ENCODE measurements at places on chromosomes 7 and 10.
A peak's percentile ranks its signal among the peaks of the same experiment; 100 is the strongest.

GRCh38 chr7:158957921-158958491, 101.6 kb downstream of the DYNC2I1 start:
- DNase-seq = peak; percentile 50

DNA sequence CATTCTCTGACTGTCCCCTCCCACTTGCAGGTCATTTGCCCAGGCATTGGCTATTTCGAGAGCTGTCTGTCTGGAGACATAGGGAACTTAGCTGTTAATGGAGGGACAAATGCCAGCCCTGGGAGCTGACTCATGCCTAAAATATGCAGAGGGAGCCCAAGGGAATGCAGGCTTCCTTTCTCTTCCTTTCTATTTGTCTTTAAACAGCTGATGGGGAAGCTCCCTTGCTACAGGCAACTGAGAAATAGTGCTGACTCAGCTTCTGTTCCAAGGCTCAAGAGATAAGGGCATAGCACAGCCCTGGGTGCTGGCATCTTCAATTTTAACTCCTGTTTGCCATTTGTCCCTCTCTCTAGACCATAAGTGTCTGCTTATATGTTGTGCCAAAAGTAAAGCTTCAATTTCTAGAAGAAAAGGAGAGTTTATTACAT, 82.7 kb upstream of the C1GALT1 start:
- no peak for DNase-seq

DNA sequence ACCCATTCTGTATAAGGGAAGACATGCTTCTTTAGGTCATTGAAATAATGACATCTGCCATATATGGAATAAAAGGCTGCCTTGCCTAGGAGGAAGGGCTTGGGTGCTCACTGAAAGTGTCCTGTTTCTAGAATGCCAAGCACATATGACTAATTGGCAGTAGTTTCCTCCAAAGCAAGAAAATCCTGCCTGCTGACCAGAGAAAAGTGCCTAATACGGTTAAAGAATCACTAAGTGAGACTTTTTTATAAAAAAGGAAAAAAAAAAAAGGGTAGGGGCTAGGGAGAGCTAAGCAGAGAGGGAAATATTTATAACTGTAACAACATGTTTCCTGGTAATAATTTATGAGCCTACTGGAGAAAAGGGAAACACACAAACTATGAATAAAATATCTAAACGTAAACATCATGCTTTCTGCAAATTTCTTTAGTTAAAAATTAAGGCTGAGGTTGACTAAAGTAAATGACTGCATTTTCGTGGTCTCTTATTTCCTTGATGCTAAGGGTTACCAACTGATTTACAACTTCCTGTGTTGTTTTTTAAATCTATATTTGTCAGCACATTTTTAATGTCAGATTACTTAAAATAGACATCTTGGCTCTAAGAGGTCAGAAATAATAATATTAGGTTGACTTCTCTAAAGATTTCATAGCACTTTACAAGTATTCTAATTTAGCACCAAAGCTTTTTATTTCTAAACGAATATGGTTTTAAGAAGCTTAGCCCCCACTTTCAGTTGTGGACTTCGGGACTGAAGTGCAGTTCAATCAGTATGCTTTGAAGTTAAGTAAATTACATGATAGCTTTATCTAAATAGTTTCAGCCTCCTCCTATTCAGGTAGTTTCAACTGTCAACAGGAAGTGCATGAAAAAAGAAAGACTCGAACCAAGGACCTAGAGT, 89.6 kb downstream of the CABCOCO1 start:
- DNase-seq = no peak

DNA sequence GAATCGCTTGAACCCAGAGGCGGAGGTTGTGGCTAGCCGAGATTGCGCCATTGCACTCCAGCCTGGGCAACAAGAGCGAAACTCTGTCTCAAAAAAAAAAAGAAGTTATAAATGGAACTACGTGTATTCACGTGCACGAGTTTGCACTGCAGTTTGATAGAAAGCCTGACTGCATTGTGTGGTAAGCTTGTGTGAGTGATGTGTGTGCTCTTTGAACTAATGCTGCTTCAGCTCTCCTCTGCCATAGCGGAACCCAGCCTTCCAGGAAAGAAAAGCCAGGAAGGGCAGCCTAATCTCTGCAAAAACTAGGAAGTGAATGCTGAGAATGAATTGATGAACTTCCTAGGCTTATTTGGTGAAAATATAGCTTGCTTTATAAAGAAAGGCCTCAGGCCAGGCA, 15.6 kb upstream of the MKRN1 start:
- DNase-seq = no peak

DNA sequence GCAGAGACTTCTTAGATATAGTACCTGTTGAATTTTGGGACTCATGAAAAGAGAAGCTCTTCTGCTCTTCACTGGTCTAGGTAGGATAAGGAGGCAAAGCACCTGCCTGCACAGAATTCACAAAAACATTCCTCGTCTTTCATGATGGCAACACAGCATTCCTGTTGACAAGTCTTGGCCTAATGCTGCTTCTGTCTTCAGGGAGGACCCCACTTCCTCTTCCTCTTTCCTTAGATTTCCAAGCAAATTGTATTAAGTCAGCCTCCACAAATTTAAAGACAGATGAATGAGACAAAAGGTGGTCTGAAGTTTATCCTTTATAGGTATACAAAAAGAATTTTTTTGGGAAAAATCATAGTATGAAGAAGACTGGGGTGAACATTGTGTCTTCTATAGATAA, 64.9 kb downstream of the DNAJB9 start:
- no peak for DNase-seq

DNA sequence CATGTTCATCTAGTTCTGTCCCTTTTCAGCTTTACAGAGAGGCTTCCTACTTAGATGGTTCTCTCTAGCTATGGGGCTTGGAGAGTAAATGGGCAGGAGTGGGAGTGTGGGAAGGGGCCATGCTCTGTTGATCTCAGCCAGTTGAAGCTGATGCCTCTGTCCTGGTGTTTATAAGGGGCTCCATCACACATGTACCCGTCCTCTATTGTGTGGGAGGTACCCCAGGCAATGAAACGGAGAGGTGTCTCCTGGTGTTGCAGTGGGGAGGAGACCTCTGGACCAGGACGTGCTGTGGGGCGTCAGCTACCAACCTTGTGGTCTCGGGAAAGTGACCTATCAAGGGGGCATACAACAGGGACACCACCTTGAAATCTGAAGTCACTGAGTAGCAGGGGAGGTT, 173.5 kb downstream of the CELF2 start:
- DNase-seq = no peak

DNA sequence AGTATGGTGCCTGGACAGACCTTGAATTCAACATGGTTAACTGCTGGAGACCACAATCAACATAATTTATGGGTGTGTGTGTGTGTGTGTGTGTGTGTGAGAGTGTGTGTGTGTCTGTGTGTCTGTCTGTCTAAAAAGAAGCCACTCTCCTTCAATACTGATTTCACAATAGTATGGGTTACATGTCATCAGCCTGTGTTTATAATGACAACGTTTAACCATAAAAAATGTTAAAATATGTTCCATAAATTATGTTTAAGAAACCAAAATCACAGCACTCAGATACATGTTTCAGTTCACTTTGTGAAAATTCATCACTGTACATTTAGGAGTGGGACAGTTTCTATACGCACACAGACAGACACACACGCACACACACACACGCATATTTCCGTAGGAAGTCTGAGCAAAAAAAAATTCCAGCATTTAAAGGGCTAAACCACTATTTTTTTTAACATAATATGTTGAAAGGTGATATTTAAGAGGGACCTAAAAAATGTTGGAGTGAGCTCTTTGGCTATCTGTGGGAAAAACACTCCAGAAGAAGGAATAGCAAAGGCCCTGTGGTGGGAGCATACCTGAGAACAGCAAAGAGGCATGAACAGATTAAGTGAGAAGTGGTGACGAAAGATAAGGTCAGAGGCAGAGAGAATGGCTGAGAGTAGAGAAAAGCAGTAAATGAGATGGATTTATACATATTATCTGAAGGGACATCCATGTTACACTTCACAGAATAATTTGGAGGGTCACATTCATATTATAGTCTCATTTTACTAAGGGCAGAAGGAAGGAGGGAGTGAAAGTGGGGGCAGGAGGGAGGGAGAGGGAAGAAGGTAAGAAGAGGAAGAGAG, 10.9 kb downstream of the PDZD8 start:
- no peak for DNase-seq

All from stimulated activated CD4-positive, alpha-beta T cell treated with anti-CD3 and anti-CD28 coated beads, TNF-alpha, amount 100 ng/mL, for 24 hours (primary cell).